NAMALWA (cell line): ENCODE measurements at places on chromosomes 2 and 18.

- no peak for DNase-seq
These were observed 81.0 kb downstream of the GPR39 start for GRCh38 chr2:132497591-132497990.

GRCh38 chr2:129656081-129656598 lies 323.3 kb upstream of the RAB6C start:
- DNase-seq = no peak

DNA sequence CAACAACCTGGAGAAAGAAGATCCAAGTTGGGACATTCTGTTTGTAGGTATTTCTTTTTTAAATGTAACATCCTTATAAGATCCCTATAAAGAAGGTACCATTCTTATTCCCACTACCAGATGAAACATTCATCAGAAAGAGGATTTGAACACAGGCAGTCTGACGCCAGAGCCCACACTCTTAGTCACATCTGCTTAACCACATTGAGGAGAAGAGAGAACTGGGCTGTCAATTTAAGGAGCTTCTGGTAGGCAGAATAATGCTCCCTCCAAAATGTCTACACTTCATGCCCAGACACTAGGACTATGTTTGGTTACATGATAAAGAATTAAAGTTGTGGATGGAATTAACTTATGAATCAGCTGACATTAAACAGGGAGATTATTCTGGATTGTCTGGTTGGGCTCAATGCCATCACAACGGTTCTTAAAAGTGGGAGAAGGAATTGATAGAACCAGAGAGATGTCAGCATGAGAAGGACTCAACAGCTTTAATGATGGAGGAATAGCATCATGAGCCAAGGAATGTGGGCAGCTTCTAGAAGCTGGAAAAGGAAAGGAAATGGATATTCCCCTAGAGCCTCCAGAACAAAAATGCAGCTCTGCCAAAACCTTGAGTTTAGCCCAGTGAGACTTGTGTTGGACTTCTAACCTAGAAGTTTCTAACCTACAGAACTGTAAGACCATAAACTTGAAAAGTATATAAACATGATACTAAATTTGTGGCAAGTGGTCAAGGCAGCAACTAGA lies 82.2 kb downstream of the KLF7 start:
- no peak for DNase-seq

DNA sequence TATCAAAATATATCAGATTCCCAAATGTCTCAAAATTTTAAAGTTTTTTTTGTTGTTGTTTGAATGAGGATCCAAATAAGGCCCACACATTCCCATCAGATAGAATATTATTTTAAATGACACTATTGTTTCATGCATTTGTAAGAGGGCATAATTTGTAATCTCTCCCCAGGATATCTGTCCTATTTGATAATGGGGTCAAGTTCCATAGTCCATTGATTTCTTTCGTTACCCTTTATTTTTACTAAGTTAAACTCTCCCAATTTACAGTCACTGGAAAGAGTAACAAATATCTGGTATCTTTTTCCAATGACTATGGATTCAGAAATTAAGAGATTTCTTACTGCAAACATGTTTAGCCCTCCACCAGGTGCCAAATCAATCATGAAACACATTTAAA lies 32.4 kb downstream of the INO80C start:
- no peak for DNase-seq

DNA sequence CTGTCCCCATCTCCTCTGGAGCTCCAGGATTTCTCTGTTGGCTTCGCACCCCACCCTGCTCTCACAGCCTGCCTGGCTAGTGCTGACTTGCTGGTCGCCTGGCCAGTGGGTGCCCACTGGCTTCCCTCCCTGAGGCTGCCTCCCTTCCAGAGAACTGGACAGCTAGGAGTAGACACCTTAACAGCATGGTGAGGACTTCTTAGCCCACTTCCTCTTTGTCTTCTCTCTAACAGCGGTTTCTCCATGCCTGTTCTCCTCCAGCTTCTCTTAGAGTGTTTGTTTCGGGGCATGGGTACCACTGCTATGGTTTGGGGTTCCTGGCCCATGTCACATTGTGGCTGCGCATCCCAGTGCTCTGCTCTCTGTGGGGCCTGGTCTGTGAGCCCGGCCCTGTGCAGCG lies 37.1 kb downstream of the ZNF532 start:
- no peak for DNase-seq

DNA sequence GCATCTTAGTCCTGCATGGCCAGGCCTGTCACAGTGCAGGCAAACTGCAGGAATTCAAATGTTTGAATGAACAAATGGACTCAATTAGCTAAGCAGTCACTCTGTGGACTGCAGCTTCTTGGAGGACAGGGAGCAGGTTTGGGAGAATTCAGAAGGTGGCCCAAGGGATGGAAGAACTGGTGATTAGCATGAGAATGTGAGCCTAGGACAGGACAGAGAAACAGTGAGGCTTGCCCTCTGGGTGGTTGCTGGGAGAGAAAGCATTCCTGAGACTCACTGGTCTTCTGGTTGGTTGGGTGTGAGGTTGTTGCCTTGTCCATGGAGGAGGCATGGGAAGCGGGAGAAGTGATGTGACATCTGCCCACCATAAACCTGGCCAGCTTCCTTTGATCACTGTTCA lies 13.7 kb downstream of the IL1RL2 start:
- DNase-seq = no peak

DNA sequence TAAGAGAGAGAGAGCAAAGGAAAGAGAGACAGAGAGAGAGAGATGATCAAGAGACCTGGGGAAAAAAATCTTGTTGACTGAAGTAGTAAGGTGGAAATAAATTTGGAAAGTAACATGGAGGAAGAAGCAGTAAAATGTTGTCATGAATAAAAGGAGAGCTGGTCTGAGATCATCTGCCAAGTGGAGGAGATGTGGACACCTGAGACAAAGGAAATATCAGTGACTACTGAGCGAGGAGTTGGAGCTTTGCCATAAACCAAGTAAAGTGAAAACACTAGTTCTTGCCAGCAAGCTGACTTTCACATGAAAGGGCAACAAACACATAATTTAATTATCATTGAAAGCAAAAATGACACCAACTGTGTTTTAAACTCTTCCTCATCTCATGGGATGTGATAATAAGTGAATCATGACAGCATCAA lies 49.0 kb upstream of the DSG1 start:
- no peak for DNase-seq

DNA sequence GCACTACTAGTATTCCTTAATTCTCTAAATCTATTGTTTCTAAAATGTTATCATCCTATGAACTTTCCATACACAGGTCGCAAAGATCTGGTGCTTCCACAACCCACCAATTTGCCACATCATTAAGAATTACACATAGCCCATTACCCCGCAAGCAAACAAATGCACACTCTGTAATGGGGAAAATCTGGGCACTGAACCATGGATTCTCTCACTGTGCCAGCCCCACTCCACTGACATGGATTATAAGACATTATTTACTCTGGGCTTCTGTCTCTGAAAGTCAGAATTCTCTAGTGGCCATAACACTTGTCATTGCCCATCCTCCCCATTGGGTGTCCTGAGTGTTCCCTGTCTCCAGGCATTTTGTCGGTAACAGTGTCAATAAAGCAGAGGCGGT lies 537.1 kb downstream of the EPHA4 start:
- no peak for DNase-seq

DNA sequence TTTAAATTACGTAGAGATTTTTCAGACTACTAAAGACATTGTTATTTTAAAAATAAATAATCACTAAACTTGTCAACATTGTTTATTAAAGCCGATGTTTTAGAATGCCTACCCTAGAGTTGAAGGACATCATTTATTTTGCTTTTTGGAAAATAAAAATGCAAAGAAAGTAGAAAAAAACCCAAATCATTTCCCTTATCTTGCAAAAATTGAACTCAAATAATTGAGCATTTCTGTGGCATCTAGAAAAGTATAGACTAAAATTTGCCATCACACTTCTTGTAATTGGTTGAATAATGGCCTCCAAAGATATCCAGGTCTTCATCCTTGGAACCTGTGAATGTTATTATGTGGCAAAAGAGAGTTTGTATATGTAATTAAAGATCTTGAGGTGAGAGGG lies 9.7 kb upstream of the NEDD4L start:
- DNase-seq = no peak

- DNase-seq = no peak
These were observed at the start of gene IL36A for GRCh38 chr2:113005030-113005509. IL36A (plus strand) TSS chr2:113005459; CDS start chr2:113005872, 413 bp downstream.

GRCh38 chr2:46363535-46364170 lies 66.4 kb downstream of the EPAS1 start:
- DNase-seq = no peak

GRCh38 chr2:235066895-235067294 lies 115.1 kb downstream of the SH3BP4 start:
- no peak for DNase-seq

DNA sequence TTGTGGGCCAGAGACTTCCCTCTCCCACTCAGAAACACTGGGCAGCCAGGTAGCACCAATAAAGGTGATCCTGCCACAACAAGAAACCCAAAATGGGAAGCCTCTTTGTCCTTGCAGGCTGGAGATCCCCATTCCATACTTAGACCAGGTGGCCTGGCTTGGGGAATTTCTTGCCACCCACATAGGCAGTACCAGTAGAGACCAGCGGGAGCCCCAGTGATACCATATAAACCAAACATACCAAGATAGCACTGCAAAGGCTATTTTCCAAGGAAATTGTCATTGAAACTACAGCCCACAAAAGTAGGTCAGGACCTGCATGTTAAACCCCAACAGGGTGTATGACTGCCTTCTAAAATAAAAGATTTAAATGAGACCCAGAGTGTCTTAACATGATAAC lies 171.6 kb downstream of the DIS3L2 start:
- no peak for DNase-seq

- DNase-seq = no peak
These were observed 46.4 kb upstream of the GULP1 start for GRCh38 chr2:188245230-188245629.

- peak; percentile 24 for DNase-seq
These were observed 109.1 kb downstream of the HDAC4 start for GRCh38 chr2:239291475-239292350.

- DNase-seq = no peak
These were observed 585.9 kb downstream of the ZEB2 start for GRCh38 chr2:143933946-143934569.

DNA sequence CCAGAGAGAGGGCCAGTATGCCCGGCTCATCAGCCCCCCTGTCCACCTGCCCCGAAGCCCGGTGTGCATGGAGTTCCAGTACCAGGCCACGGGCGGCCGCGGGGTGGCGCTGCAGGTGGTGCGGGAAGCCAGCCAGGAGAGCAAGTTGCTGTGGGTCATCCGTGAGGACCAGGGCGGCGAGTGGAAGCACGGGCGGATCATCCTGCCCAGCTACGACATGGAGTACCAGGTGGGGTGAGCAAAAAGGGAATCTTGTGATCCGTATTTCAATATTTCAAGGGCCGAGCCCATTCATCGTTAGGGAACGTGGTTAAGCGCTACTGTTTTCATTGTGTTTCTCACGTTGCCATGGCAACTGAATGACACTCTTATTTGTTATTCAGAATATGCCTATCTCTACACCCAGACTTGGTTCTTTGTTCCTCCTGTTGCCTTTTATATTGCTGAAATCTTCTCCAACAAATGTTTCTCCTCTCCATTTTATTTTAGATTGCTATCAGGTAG lies 81.5 kb downstream of the NRP2 start:
- DNase-seq = peak; percentile 29

GRCh38 chr18:43866696-43867095 lies 589.4 kb upstream of the SYT4 start:
- DNase-seq = no peak

DNA sequence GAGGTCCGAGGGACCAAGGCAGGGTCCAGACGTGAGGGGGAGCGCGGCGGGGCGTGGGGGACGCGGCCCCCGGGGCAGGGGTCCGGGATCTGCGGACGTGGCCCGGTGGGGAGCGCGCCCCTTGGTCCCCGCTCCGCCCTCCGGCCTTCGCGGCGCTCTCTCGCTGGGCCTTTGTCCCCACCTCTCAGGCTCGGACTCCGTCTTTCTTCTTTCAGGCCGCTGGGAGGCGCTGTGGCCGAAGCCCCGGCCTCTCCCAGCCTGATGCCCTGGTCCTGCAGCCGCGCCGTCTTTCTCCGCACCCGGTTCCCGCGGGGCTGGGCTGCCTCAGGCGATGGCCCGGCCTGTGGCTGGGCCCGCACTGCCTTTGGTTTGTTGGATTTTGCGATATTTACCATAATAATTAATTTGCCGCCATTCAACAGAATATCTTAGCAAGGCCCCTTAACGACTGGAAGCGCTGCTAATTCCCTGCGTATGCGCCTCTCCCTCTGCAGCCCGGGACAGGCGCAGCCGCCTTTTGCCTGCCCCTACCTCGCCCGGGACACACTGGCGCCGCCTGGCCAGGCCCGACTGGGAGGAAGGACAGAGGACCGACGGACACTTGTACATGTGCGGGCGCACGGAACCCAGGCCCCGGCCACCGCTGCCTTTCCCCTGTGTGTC lies 10.8 kb downstream of the SIX3 start:
- peak; percentile 79 for DNase-seq

DNA sequence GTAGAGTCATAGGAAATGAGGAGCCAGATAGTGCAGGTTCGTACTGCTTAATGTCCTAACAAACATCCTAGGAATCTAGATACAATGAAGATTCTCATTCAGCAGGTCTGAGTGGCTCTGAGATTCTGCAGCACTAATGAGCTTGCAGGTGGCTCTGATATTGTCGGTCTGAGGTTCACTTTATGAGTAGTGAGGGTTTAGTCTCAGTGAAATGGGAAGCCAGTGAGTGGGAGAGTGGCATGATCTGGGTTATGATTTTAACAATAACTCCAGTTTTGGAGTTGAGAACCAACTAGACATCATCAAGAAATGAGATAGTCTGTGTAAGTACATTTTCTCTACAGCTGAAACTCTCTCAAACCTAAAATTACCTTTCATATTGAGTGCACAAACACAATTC lies 166.8 kb upstream of the SP5 start:
- no peak for DNase-seq

DNA sequence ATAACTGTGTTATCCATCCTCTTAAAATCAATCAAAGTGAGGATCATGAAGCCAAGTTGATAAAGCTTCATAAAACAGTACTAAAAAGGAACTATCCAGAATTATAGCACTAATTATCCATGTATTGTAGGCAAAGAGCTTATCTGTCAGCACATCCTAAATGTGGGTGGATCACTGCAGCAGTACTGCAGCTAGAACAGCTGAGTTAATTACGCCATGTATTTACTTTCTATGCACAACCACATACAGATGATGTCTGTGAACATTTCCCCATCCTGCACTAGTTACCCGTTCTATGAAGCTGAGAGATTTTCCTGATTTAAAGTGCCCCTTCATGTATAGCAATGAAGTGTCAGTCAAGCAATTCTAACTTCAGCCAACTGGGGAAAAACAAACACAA lies 96.6 kb downstream of the RAPH1 start:
- DNase-seq = no peak
